ENCODE measurements at places on chromosomes 5 and 9.

DNA sequence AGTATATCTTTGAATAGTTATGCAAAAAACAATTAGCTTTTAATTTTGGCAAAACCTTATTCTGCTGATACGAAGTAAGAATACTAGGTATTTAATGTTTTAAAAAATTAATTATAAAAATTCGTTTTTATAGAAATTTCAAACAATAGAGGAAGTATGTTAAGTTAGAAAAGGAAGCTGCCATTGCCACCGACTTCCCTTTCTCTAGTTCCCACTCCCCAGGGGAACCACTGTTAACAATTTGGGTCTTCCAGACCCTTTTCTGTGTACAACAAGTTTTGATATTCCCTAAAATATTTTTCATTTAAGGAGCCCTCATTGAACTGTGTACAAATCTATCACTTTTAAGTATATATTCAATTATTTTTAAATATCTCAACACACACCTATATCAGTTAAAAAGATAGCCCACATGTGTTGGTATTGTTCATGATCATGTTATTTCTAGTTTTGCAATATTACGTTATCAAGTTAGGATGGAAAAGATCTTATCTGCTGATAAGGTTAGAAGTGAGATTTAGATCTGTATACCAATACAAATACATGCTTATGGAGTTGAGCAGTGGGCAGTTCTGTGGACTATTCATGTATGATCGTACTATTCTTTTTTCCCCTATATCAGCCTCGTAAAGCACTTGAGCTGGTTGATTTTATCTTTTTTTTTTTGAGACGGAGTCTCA is 25.9 kb downstream of the NDFIP1 start:
- no peak for DNase-seq

GRCh38 chr9:114307899-114308267 is 15.0 kb upstream of the ORM1 start:
- no peak for DNase-seq

GRCh38 chr5:1692381-1692780 is 107.3 kb downstream of the MRPL36 start:
- no peak for DNase-seq

DNA sequence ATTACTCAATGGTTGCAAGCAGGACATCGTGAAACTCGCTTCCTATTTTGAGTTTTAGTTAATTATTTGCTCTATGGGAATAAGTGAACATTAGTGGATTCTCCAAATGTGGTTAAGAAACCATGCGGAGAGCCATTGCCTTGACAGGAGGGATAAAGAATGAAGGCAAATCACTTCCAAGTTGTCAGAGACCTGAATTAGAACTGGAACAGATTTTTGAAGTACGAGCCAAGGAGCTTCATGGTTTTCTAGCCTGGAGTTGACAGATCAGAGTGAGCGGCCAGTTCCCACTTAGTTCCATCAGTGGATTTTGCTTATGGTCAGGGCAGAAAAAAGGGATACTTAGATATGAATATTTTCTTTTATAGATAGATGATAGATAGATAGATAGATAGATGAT is 171.4 kb upstream of the CDH10 start:
- DNase-seq, result no peak

- DNase-seq, result no peak
Observed at GRCh38 chr5:160359242-160359641, 11.2 kb downstream of the C1QTNF2 start.

DNA sequence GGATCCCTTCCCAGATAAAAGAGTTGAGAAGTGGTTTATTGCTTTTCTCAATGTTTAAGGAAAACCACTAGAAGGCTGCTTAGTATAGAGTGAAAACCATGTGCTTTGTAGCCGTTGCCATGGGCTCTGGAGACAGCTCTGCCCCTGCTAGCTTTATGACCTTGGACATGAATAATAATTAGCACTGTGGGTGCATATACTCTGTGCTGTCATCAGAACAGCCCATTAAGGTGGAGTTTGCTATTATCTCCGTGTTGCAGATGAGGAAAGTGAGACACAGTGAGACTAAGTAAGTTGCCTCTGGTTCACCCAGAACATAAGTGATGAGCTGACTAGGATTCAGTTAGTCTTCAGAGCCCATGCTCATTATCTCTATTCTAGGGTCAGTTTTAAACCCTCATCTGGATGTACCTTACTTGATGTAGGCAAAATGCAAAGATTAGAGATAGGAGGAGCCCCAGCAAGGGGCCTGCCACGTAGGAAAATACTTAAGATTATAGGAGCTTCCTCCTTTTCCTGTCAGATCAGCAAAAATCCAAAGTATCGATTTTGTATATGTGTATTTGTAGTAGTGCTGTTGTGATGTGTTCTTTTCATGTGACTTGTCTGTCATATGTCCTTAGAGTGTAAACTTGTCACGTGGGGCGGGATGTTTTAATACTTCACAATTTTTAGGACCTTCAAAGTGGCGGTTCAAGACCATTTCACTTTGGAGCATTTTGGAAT is 102.5 kb downstream of the TLE4 start:
- no peak for DNase-seq

- DNase-seq, result peak; percentile 42
Observed at GRCh38 chr5:62779010-62779422, 200.4 kb downstream of the LRRC70 start.

DNA sequence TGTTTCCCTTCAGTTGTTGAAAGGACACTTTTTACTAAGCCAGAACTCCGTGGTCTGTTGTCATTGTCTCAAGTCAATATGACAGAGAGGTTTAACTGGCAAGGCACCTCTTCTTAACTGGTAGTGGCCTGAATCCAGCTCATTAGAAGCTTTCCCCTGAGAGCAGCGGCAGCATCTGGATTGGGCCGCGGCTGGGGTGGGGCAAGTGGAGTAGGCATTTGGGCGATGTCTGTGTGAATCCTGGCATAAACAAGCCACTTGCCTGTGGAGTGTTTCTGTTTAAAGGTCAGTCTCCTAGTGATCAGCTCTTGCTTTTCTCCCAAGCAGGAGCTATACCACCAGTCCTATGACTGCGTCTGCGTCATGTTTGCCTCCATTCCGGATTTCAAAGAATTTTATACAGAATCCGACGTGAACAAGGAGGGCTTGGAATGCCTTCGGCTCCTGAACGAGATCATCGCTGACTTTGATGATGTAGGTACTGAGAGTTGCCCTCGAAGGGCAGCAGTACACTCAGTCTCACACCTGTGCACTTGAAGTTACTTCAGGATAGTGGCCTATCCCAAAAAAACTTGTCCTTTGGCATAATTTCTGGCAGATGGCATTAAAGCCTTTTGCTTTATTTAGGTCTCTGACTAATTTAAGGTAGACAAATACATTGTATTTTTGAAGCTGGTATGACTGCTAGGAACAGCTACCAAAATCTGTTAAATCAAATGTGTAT is 48.9 kb downstream of the CFAP90 start:
- peak; percentile 32 for DNase-seq

DNA sequence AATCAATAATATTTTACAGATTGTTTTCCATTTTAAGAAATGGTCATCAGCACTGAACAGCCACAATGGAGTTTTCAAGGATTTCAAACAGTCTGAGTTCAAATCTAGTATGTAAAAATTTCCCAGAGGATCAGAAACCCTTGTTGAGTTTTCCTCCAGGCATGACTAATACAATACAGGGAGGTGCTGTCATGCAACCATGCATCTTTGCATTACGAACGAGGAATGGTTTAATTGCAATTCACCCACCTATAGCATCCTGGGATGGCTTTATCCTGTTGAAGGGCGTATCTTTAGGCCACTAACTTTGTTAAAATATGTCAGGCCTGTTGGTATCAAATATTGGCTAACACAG is 196.4 kb downstream of the EFNA5 start:
- no peak for DNase-seq

- DNase-seq, result no peak
Observed at GRCh38 chr9:132894862-132895835, 16.5 kb downstream of the SPACA9 start.

DNA sequence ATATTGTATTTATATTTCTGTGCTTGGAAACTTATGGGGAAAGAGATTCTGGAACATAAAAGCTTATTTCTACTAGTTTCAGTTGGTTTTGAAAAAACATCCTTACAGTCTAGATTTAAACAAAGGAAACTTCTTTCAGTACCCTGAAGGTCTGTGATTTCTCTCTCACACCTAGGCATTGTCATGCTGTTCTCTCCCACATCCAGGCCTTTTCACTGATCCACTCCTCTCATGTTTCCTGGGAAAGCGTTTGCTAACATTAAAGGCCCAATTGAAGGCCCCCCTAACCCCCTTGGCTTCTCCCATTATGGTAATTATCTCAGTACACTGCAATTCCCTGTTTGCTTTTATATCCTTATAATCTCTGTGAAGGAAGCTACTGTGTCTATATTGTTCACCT is 856 bp upstream of the PCDHGA3 start:
- no peak for DNase-seq
